ENCODE measurements at places on chromosomes 3 and 15.

GRCh38 chr3:53303549-53303948 is 43.8 kb downstream of the DCP1A start:
- DNase-seq, result no peak

GRCh38 chr3:185721970-185722369 is 102.9 kb downstream of the IGF2BP2 start:
- DNase-seq, result no peak

DNA sequence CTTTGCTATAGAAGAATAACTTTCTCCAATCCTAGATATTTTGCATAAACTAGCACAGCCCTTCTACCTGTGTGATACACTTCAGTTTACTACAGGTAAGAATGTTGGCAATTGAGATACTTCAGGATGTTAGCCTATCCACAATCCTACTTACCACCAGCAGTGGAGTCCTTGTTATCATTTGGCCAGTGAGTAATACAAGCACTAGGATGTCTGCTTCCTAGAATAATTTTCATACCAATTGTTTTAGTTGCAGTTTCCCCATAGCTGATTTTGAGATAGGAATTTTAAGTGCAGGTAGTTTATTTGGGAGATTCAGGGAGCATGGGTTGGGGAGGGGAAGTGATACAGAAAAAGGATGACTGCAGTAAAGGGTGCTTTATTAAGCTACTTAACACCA is 147.2 kb downstream of the EPHA6 start:
- no peak for DNase-seq

DNA sequence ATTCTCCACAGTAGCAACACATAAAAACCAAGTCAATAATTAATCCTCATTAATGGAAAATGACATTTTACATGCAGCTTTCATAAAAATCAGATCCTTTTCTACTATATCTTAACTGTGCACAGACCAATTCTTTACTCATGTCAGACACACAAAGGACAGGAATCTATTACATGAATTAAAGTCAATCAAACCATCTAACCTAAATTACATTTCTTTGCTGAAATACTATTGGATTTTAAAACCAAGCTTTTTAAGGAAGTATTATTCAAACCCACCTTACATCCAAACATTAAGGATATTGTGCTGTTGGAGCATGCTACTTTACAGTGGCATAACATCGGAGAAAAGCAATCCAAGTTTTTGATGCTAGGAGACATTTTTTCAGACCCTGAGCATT is 72.8 kb downstream of the DLG1 start:
- DNase-seq, result no peak

DNA sequence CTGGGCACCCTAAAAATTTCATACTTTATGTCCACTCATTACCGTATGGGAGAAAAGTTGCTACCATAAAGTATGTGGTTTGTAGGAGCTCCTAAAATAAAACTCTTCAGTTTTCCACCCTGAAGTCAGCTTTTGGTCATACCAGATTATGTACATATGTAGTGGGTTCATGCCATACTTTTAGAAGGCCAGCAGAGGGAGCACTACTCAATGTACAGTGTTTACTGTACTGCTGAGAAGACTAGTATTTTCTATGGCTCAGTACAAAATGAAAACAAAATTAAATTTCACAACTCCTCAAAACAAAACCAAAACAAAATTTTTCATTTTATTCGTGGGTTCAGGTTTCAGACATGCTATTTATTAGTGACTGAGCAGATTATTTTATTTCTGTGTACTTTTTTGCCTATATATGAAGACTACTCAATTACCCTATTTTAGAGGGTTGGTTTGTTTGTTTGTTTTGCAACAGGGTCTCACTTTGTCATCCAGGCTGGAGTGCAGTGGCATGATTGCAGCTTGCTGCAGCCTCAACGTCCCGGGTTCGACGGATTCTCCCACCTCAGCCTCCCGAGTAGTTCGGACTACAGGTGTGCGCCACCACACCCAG is 24.3 kb downstream of the NXPE3 start:
- peak; percentile 21 for DNase-seq

DNA sequence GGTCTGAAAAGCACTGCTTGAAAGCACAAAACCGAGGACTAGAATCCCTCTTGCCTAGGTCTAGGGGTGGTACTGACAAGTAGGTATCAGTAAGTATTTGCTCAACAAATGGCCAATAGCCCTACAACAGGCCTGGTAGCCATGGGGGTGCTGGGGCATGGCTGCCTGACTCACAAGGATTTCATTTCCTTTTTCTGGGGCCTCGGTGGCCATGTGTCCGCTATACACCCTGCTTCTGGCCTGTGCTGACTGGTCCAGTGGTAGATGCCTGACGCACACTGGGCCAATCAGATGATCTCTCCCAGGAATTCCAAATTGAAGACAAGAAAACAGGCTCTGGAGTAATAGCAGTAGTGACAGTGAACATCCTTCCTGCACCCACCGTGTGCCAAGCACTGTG is 29.4 kb downstream of the MELTF start:
- DNase-seq, result no peak

GRCh38 chr3:69658514-69659140 is 80.6 kb upstream of the MITF start:
- DNase-seq, result no peak

DNA sequence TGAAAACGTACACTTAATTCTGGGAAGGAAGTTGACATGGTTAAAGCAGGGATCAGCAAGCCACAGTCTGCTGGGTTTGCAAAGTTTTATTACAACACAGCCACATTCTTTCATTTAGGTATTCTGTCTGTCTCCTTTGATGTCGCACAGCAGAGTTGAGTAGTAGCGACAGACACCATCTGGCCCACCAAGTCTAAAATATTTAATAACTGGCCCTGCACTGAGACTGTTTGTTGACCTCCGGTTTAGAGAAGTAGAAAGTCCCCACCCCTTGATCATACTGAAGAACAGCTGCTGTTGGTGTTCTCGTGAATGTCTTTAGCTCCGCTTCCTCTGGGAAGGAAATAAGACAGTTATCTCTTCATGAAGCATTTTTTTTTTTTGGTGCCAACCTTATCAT is 66.2 kb downstream of the MCTP2 start:
- no peak for DNase-seq

DNA sequence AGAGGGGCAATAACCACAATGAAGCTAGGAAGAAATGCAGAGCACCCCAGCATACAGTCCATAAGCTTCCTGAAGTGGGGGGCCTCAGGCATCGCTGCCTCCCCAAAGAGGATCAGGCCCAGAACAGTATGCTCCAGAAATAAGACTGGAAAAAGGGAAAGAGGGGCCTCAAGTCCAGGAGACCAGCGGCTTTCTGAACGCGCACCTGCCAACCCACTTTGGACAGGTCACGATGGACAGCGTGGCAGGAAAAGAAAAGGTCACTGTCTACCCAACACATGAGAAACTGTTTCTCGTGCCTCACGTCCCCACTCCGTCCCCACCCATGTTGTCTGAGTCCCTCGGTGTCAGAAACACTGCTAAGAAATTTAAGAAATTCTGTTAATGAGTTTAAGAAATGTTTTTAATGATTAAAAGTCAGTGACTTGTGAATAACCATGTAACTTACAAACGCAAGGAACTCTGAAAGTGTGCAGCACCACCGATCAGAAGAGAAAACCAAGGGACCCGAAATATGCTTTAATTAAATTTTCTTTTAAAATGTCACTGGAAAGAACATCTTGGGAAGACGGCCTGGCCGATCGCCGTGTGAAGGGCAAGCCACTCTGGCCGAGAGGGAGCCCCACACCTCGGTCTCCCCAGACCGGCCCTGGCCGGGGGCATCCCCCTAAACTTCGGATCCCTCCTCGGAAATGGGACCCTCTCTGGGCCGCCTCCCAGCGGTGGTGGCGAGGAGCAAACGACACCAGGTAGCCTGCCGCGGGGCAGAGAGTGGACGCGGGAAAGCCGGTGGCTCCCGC is 1.7 kb upstream of the PPARG start:
- DNase-seq, result no peak

- no peak for DNase-seq
Observed at GRCh38 chr3:106692624-106693023, 684.6 kb upstream of the CCDC54 start.

GRCh38 chr3:147758771-147759170 is 349.6 kb downstream of the ZIC1 start:
- no peak for DNase-seq

DNA sequence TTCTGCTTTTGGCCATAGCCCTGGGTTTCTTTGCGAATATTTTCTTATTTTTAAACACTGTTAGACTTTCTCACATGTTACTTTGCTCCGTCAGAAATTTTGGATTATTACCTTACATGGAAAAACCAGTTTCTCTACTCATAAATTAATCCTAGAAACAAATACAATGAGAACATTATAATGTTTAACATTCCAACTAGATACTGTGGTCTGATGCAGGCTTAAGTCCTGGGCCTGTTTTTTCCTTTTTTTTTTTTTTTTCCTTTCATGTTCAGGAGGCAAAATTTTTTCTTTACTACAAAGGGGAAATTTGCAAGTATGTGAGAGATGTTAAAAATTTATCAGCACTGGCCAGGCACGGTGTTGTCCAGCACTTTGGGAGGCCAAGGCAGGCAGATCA is 28.9 kb downstream of the POPDC2 start:
- DNase-seq, result no peak

GRCh38 chr3:127629467-127630403 is 750 bp downstream of the PODXL2 start:
- DNase-seq, result peak; percentile 11

GRCh38 chr3:173399044-173399443 is 1.5 kb downstream of the NLGN1 start:
- no peak for DNase-seq

DNA sequence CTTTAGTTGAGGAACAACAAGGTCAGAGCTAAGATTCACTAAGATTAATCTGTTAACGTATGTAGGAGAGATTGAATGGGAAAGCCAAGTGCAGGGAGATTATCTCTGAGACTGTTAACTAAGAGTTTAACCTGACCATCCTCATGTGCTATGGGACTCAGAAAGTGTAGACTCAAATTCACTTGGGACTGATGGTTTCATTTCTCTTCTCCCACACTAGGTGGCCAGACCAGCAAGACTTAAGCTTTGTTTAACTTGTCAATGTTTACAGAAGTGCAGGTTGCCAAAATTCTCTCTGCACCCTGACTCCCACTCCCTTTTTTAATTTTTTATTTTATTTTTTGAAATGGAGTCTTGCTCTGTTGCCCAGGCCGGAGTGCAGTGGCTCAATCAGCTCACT is 6.3 kb upstream of the HEXA start:
- DNase-seq, result no peak

- DNase-seq, result no peak
Observed at GRCh38 chr15:77027697-77028450, 32.9 kb downstream of the PSTPIP1 start.

GRCh38 chr3:106943071-106943470 is 434.2 kb upstream of the CCDC54 start:
- DNase-seq, result no peak

DNA sequence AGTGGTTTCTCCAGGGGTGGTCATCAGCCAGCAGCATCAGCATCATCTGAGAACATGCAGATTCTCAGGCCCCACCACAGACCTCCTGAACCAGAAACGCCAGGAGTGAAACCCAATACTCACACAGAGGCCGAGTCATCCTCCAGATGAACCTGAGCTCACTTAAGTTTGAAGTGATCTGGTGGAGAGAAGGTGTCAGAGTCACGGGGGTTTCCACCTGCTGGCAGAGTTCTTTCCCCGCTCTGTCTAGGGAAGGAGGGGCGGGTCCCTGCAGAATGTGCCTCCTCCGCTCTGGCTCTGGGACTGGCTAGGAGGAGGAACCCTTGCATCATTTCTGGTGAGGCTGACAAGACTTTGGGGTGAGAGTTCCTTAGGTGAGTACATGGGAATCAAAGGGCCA is 13.3 kb upstream of the KIF23 start:
- DNase-seq, result no peak

DNA sequence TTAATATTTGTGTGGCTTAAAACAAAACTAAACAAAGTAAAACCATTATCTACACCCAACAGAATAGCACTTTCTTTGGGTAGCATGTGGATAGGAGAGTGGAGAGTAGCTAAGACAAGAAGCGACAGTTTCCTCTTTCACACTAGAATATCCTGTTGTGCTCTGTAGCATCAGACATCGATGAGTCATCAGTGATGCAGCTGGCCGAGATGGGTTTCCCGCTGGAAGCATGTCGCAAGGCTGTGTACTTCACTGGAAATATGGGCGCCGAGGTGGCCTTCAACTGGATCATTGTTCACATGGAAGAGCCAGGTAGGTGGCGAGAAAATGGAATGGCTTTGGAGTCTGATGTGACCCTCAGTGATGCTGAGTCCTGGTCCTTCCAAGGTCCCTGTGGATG is 108.1 kb downstream of the USP13 start:
- no peak for DNase-seq

GRCh38 chr3:158382479-158382878 is 188.5 kb upstream of the MLF1 start:
- DNase-seq, result no peak

DNA sequence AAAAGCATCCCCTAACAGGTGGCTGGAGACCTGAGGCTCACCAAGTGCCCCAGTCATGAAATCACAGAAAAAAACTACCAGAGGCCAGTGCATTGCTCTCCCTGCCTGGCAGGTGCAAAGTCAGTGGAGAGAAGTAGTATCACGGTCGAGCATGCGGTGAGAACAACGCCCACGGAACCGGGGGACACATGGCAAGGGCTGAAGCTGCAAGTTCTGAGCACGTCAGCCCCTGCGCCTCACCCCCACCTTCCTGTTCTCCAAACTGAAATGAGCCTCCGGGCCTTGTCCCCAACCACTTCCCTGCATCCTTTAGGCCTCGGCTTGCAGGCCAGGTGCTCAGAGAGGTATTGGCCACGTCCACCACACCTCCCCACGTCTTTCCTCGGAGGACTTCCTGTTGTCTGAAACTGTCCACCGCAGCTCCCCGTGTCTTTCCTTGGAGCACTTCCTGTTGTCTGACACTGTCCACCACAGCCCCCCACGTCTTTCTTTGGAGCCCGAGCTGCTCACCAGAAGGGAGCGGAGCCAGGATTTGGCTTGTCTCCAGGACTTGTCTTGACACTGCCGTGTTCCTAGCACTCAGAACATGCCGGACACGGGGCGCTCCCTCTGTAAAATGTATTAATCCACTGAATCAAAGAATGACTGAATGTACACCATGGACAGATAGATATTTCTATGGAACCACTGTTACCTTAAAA is 43.9 kb downstream of the NSMCE3 start:
- no peak for DNase-seq

GRCh38 chr3:140096037-140096436 is 161.1 kb downstream of the CLSTN2 start:
- DNase-seq, result no peak

DNA sequence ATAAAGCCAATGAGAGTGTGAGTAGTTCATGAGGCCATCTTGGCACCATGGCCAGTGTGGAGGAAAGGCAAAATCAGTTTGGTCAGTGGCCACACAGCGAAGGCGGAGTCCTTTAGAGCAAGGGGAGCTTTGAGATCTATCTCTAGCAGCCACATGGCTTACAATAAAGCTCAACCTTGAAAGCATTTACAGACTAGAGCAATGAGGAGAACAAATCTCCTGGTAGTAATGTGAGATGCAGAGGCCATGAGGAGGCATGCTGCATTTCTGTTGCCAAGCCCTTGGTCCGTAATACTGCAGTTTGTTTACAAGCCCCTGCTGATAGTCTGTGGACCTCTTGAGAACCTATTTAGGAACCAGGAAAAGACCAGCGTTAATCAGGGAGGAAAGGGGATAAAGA is 381.5 kb upstream of the C2CD4B start:
- no peak for DNase-seq
